ENCODE measurements at places on chromosomes 4 and X.
A peak's percentile ranks its signal among the peaks of the same experiment; 100 is the strongest.

DNA sequence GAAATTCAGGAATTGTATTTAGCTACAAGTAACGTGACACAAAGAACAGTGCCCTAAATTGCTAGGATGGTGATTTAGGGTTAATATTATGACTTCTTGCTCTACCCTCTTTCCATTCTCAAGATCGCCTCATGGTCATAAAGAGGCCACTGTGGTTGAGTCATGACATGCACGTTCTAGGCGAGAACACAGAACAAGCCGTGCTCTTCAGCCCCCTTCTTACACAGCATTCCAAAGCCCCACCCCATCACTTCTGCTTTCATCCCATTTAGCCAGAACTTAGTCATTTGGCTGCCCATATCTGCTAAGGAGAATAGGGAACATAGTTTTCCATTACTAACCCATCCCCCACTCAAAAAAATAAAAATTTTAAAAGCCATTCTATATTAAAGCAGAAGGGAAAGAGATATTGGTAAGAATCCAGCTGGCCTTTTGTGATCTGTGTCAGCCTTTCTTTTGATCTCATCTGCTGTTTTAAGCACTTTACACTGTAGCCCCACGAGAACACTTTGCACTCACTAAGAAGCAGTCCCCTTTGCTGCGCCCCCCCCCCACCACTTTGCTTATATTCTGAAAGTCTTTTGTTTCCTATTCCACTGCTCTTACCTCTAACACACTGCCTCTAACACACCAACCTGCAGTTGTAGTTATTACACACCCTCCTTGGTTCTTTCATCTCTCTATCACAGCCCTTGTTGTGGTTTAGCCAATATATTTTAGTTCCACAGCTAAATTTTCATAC, 28.4 kb downstream of the NPNT start:
- DNase-seq, result no peak

- peak; percentile 47 for DNase-seq
These were observed 30.8 kb downstream of the CPLX1 start for GRCh38 chr4:794900-795725.

DNA sequence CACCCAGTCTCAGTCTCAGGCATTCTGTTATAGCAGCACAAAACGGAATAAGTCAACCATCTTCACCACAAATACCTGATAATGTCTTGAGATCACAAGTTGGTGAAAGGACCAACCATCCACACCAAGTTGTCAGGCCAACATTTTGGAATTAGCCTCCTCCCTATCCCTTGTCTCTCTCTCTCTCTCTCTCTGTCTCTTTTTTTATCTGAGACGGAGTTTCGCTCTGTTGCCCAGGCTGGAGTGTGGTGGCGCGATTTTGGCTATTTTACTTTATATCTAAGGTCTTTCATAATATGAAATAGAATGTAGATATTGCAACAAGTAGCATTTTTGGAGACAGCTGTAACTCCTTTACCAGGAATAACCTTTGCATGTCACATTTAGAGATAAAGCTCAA, 15.7 kb downstream of the ADH1A start:
- DNase-seq, result no peak

DNA sequence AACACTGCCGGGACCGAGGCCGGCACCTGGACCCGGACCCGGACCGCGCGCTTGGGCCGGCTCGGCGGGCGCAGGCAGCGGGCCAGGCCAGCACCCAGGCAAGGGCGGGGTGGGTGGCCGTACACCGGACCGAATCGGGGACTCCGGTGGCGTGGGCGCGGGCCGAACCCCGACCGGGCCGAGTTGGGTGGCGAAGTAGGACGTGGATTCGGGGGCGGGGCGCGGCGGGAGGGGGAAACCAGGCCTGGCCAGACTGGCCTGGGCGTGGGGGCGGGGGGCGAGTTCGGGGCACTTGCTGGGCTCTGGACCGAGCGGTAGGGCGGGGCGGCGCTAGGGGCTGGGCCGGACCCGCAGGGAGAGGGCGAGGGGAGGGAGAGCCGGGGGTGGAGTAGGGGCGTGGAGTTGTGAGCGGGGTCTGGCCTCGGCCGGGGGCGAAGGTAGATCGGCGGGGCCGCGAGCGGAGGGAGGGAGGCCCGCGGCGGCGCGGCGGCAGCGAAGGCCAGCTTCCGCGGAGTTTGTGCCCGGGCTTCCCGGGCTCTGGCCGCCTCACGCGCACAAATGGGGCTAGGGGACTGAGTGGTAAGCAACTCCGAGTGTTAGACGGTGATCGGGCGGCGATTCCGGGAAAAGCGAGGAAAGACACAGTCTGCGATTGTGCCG, 1.8 kb upstream of the BCORL1 start:
- DNase-seq, result peak; percentile 57

Measured in WTC11 (cell line).